ENCODE measurements at places on chromosomes 3 and 15. TPM values are rescaled to one million over a fixed set of nuclear protein-coding genes. Genes with fewer than 3 reads are reported as not detected.

DNA sequence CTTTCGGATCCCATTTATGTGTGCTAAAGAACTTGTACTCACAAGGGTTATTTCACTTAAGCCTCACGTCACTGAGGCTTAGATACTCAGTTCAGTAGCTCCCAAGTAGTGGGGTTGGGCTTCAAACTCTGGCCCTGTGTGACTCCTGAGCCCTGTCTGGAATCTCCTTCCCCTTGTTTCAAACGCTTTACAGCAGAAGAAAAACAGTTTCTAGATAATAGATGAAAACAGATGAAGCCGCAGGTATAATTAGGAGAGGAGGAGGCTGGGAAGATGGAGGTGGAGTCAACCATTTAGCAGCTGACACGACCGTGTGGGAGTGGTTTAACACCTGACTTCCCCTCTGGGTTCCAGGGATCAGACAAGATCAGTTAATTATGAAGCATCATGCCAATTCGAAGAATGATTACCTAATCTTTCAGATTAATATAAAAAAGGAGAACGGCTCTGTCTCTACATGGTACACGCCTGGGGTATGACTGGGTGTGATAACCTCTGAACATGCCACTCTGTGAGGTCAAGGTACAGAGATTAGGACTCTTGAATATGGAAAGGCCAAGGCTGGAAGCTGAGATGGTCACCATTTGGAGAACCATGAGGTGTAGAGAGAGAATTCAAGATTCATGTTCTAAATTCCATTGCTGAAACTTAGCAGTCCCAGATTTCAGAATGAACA lies 31.1 kb downstream of the TPM1 start:
- peaks cover 17% of the 10 kb centered on the region for H3K36me3 ChIP-seq
- H3K27ac ChIP-seq: no peak overlapping the region
- no peaks in the 10 kb centered on the region for H3K27me3 ChIP-seq

GRCh38 chr3:4794331-4794730 lies 184.9 kb upstream of the BHLHE40 start:
- no peak overlapping the region for H3K27ac ChIP-seq
- no peaks in the 10 kb centered on the region for H3K27me3 ChIP-seq
- H3K36me3 ChIP-seq: no peaks in the 10 kb centered on the region
- no peaks in the 10 kb centered on the region for H3K4me1 ChIP-seq
- no peak overlapping the region for H3K4me3 ChIP-seq

Gene SLC7A14
- polyA plus RNA-seq: not detected

Gene TMEM212
- polyA plus RNA-seq: not detected

DNA sequence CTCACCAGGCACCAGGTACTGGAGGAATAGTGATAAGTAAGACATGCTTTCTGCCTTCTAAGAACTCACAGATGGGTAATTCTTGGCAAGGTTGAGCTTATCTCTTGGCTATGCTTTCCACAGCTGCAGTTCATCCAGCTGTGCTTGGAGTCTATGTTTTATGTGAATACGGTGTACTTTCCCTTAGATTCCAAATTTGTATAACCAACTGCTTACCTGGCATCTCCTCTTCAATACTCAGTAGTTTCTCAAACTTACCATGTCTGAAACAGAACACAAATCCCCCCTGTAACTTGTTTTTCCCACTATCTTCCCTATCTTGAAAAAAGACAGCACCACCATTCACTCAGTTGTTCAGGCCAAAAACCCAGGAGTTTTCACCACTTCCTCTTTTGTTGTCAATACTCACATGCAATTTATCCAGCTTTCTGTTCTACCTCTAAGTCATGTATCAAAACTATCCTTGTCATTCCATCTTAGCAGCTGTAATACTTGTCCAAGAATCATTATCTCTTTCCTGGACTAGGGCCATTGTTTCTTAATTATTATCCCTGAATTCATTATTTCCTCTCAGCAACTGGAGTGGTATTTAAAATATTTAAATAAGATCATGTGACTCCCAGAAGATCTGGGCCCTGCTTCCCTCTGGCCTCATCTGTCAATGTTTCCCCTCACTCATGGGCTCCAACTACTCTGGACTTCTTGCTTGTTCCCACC lies 32.6 kb downstream of the COL6A5 start:
- DNase-seq: no peak
- H3K36me3 ChIP-seq: no peaks in the 10 kb centered on the region
- no peak overlapping the region for H3K27ac ChIP-seq
- no peak overlapping the region for H3K4me3 ChIP-seq
- no peaks in the 10 kb centered on the region for H3K27me3 ChIP-seq

Gene AGTR1
- not detected for polyA plus RNA-seq

Gene CELSR3
- 0.25 TPM for polyA plus RNA-seq

Gene BUB1B
- 3.3 TPM for polyA plus RNA-seq

- no peak overlapping the region for H3K27ac ChIP-seq
- H3K36me3 ChIP-seq: no peaks in the 10 kb centered on the region
- no peaks in the 10 kb centered on the region for H3K27me3 ChIP-seq
- no peak overlapping the region for H3K4me3 ChIP-seq
- no peak for DNase-seq
Observed at GRCh38 chr3:170539897-170540296, 46.0 kb downstream of the SLC7A14 start.

Gene ANKRD63
- not detected for polyA plus RNA-seq

Gene EXD1
- polyA plus RNA-seq: 0.17 TPM

DNA sequence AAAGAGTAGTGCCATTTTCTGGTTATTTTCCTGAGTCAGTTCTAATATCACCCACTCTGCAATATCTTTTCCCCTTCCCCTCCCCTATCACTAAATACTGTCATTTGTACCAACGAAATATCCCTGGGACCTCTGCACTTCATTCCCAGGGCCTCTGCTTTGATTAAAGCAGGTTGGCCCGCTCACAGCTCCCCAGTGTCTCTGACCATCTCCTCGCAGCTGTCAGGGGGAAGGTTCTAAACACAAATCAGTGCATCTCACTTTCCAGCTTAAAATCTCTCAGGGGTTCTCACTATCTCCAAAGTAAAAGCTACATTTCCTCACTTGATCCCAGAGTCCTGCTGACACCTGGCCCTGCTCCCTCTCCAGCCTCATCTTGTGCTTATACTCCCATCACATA lies 28.1 kb upstream of the SLC35G2 start:
- no peaks in the 10 kb centered on the region for H3K27me3 ChIP-seq
- no peak overlapping the region for H3K27ac ChIP-seq
- DNase-seq: no peak
- H3K4me1 ChIP-seq: peaks cover 11% of the 10 kb centered on the region
- no peak overlapping the region for H3K4me3 ChIP-seq
- no peaks in the 10 kb centered on the region for H3K36me3 ChIP-seq

DNA sequence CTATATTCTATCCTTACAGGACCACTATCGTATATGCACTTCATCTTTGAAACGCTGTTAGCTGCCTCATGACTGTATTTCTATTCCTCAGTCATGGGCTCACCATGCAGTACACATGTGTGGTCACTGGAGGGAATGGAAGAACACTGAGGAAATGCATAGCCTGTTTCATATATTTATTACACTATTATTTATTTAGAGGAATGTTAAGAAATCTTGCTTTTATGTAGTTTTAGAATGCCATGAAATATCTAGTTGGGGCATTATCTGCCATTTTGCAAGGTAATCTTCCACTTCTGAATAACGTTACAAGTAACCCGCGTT lies 155.7 kb downstream of the IGF1R start:
- H3K27me3 ChIP-seq: no peaks in the 10 kb centered on the region
- no peak overlapping the region for H3K4me3 ChIP-seq
- H3K36me3 ChIP-seq: no peaks in the 10 kb centered on the region
- H3K27ac ChIP-seq: no peak overlapping the region

- no peak overlapping the region for H3K4me3 ChIP-seq
- H3K4me1 ChIP-seq: peaks cover 7% of the 10 kb centered on the region
- H3K27ac ChIP-seq: no peak overlapping the region
- no peak for DNase-seq
Observed at GRCh38 chr15:62569460-62570404, 404.6 kb upstream of the C2CD4B start.

All from keratinocyte (primary cell).